ENCODE measurements at places on chromosomes 2 and 18.

DNA sequence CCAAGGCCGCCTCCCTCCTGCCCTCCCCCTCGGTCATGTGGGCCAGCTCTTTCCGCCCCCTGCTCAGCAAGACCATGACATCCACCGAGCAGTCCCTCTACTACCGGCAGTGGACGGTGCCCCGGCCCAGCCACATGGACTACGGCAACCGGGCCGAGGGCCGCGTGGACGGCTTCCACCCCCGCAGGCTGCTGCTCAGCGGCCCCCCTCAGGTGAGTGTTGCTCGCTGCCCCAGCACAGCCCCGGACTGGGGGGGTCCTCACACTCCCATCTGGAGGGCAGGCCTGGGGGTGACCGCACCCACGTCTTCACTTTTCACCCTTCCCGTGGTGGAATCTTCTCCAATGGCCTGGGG, 51.3 kb downstream of the NTSR2 start:
- DNase-seq, result no peak

DNA sequence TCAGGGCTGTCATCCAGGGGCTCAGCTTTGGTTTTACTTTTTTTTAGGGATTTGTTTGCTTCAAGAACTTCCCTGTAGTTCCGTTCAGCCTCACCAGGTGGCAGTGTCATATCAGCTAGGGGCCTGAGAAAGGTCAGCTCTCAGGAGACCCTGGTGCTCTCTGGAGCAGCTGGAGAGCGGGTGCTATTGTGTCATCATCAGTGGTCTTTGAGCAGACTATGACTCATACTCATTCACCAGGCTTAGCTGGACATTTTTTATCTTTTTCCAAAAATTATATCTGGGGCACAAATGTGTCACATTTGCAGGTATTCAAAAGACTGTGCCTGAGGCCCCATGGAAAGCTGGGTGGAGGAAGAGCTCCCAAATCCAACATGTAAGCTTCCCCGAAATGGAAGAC, 24.4 kb downstream of the ZNF892 start:
- DNase-seq, result peak; percentile 28

- no peak for DNase-seq
Observed at GRCh38 chr2:45833968-45834344, 182.5 kb downstream of the PRKCE start.

DNA sequence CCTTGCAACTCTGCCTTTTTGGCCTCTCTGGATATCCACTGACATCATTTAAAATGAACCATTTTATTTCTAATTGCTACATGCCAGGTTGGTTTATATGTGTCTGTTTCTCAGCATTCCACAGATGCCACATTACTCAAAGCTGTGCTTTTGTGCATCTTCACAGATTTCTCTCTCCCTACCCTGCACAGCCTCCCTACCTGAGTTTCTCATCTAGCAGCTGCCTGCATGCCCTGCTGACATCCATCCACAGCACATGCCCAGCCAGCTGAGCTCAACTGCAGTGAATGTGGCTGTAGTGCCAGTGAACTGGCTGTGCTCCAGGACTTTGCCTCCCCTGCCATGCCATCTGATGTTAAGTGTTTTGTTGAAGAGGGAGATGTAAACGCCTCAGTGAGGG, 44.5 kb downstream of the PKP4 start:
- no peak for DNase-seq

DNA sequence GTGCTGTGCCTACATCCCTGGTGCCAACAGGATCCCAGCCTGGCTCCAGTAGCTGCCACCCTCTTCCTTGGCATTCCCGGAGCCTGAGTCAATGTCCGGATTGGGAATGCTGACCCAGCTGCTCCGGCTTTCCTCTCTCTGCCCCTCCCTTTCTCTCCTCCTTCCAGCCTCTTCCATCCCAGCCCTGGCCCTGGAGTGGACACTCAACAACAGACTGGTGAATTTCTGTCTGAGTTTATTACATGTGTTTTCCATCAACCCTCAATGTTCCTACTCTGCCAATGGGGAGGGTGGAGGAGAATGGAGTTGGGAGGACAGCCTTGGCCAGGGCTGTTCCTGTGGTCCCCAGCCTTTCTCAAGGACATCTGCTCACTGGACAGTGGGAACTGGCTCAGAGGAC, 917 bp upstream of the PRKAG3 start:
- no peak for DNase-seq

- peak; percentile 21 for DNase-seq
Observed at GRCh38 chr2:201768918-201769317, 11.8 kb downstream of the ALS2 start.

GRCh38 chr2:8329660-8330622, 351.9 kb upstream of the ID2 start:
- DNase-seq, result no peak

DNA sequence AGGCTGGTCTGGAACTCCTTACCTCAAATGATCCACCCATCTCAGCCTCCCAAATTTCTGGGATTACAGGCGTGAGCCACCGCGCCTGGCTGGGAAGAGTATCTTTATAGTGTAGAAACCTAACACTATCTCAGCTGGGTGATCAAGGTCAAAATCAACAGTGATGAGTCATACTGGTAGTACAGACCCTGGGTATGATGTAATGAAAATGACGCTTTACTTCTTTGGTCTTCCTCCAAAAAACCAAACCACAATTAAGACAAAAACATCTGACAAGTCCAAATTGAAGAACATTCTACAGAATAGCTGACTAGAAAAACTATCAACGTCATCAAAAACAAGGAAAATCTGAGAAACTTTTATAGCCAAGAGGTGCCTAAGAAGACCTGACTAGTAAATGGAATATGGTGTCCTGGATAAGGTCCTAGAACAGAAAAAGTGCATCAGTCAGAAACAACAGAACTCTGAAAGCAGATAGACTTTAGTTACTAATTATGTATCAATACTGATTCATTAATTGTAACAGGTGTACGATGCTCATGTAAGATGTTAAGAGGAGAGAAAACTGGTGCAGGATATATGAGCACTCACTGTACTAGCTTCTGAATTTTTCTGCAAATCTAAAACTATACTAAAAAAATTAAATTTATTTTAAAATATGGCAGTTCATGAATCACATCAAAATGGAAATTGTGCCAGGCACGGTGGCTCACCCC, 25.4 kb downstream of the PDCL3 start:
- DNase-seq, result no peak

DNA sequence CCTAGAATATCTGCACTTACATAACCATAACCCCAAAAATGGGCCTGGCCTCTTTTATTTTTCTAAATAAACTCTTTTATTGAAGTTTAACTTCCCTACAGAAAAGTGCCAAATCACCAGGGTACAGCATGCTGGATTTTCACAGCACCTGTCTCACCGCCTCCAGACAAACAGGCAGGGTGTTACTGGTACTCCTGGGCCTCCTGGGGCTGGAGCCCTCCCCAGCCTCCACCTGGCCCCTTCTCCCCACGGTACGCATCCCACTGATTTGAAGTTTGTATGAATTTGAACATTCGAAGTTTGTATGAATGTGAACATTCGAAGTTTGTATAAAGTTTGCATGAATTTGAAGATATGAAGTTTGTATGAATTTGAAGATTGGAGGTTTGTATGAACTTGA, 232.1 kb downstream of the NDUFA10 start:
- no peak for DNase-seq

GRCh38 chr18:2411381-2411960, 159.8 kb downstream of the METTL4 start:
- no peak for DNase-seq

GRCh38 chr2:224646242-224646846, 61.2 kb upstream of the CUL3 start:
- no peak for DNase-seq

- no peak for DNase-seq
Observed at GRCh38 chr2:15583826-15584225, 7.8 kb upstream of the DDX1 start.

DNA sequence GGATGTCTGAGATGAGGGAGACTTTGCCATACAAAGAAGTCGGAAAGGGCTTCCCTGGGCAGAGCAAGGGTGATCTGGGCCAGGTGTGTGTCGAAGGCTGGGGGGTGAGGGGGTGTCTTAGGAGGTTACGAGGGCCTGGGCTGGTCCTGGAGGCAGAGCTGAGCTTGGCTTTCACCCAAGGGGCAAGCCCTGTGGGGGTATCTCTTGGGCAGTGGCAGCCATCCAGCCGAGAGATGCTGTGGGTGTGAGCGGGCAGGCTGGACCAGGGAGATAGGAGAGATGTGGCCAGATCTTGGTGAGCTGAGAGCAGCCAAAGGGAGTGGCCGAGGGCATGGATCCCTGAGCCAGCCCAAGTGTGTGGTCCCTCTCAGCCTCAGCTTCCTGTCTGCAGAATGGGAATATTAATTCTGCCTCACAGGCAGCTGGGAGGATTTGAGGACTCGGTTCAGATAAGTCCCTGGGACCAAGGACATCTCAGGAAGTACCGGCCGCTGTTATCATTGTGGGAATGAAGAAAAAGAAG, 33.0 kb downstream of the MAL start:
- no peak for DNase-seq

DNA sequence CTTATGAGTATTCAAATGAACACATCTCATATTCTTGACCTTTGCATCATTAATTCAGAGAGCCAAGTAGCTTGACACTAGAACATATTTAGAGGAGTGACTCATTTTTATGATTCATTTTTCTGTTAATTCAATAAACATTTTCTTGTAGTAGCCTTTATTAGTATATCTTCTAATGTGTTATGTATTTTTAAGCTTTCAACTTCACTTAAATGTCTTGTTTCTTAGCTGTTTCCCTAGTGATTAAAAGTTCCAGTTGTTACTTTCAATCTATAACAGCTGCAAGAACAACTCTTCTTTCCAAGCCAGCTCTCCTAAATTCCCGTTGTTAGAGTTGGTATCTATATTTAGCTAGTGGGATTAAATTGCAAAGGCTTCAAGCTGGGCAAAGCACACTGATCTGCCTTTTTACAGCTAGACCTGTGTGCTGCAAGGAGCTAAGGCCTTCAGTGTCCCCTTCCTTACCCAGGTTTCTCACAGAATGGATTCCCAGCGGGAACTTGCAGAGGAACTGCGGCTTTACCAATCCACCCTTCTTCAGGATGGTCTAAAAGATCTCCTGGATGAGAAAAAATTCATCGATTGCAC, at the start of gene KLHL41:
TSS of gene KLHL41 (plus strand) at position 405 of the 588 bp plus-strand sequence. CDS start at position 482, 77 bp downstream.
- DNase-seq, result no peak

GRCh38 chr2:120831086-120831485, 95.4 kb downstream of the GLI2 start:
- no peak for DNase-seq

DNA sequence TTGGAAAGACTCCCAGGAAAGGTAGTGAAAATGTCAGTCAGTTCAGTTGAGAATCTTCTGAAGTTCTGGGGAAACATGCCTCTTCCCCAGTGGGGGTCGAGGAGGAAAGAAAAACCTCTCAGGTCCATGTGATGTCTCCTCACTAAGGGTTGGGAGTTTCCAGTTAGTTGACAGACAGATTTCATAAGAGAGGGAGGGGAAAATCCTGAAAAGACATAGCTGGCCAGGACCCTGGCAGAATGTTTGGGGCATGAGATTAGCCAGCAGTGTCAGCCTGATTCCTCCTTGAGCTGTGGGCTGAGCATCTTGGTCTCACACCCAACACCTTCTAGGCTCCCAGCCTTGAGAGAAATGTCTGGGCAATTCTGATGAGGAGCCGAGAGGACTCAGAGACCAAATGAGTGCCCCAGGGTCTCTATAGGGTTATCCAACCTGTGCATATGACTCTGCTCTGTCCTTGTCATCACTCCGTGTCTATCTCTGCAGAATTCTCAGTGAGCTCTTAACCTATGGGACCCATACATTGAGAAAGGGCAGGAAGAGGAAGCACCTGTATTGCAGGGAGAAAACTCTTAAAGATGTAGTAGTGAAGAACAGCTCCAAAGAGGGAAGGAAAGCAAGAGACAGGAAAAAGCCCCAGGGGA, 13.9 kb downstream of the BMP10 start:
- DNase-seq, result no peak

DNA sequence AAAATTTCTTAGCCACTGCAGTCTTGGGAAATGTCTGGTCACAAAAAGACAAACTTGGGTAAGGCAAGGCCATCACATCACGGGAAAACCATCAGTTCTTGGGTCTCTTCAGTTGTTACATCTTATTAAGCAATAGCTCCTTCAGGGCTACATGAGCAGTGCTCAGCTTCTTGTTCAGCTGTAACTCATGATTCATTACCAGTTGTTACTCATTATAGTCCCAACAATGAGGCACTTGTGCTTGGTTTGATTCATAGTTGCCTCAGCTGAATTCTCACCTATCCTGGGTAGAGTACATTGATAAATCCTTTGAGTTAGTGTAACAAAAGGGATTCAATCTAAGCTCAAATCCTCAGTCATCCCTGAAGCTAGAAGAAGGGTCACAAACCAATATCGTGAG, 102.4 kb upstream of the DCC start:
- DNase-seq, result no peak

- DNase-seq, result no peak
Observed at GRCh38 chr2:121539750-121540469, 9.2 kb downstream of the RNU4ATAC start.

- no peak for DNase-seq
Observed at GRCh38 chr2:226836548-226836885, 663 bp downstream of the RHBDD1 start.

DNA sequence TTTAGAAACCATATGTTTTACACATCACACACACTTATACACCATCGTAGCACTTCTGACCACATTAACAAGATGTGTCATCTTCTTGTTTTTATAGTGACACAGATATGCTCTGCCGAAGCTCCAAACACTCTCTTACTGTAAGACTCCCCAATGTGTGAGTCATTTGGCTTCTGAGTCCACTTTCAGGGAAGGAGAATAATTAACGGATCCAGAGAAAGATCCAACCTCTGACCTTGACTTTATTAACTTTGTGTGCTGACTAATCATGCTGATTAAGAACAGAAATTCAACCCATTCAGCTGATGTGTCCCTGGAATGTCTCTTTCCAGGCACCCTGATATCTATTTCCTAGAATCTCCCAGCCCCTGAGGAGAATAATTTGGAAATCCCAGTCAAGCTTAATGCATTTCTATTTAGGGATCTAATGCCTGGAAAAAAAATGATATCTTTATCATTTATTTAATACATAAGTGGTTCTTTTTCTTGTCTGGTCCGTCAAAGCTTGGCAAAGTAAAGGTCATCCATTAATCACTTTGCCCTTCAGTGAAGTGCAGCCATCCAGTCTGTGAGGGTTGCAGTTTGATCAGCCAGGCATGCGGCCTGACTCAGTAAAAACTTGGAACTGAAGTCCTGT, 615.8 kb upstream of the SYT4 start:
- peak; percentile 85 for DNase-seq

- no peak for DNase-seq
Observed at GRCh38 chr2:31192851-31193392, 24.4 kb downstream of the CAPN14 start.

All from AG09309 (cell line).